NCI-H1436 treated with DMSO at 0.1 percent for 48 hours (cell line): ENCODE measurements at places on chromosomes 16 and 17.

DNA sequence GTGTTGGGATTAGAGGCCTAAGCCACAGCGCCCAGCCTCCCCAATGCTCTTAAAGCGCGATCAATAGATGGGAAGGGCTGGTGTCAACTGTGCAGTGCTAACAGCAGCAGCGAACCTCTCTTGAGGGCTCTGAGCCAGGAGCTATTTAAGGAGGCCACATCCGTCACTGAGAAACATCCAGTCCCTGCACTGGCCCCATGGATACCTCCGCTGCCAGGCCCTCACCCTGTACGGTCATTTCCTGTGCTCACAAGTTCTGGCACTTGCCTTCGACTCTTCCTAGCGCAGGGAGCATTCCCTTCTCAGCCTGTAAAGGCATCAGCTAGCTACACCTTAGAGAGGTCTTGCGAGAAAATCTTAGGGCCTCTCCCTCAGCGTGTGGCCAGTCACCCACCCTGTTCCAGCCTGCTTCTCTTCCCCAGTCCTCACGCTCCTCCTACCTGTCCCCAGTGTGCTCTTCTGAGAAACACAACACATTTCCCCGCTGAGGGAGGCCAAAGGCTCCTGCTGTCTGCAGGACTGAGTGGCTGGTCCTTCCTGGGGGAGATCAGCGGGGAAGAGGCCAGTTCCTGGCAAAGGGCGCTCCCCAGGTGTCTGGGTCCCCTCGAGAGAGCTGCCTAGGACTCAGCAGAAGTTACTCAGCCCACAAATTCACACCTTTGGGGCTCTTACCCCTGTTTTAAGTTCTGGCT lies 28.6 kb downstream of the GTF3C1 start:
- no peak for DNase-seq

DNA sequence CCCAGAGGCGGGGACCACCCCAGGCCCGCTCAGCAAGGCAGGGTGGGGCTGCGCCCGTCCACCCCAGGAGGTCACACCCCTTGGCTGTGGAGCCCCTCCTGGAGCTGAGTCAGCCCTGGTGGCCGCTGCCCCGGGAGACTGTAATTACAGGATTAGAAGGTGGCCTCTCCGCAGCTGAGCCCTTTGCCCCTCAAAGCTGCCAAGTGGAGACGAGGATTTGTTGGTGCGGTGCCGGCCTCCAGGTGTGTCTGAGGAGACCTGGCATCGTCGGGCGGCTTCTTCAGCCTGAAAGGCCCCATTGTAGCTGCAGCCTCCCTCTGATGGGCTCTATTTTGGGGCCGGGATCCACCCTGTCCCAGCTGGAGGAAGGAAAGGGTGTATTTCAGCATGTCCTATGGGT lies 22.7 kb upstream of the SPNS2 start:
- no peak for DNase-seq

GRCh38 chr17:9177212-9177611 lies 155.9 kb downstream of the NTN1 start:
- DNase-seq: no peak

DNA sequence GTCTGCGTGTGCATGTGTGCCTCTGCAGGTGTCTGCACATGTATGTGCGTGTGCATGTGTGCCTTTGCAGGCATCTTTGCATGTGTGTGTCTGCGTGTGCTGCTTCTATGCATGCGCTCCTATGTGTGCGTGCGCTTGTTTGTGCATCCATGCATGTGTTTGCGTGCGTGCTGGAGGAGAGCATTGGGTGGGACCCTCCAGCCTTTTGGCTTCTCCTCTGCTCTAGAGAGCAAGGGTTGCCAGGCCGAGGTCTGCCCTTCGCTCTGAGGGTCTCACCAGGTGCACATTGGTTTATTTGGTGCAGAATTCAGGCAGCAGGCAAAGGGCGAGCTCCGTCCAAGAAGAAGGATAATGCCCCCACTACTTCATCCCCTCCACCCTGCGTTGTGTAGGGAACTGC lies 1.1 kb upstream of the RAB40B start:
- no peak for DNase-seq

GRCh38 chr16:68147444-68147843 lies 62.3 kb downstream of the NFATC3 start:
- DNase-seq: no peak

DNA sequence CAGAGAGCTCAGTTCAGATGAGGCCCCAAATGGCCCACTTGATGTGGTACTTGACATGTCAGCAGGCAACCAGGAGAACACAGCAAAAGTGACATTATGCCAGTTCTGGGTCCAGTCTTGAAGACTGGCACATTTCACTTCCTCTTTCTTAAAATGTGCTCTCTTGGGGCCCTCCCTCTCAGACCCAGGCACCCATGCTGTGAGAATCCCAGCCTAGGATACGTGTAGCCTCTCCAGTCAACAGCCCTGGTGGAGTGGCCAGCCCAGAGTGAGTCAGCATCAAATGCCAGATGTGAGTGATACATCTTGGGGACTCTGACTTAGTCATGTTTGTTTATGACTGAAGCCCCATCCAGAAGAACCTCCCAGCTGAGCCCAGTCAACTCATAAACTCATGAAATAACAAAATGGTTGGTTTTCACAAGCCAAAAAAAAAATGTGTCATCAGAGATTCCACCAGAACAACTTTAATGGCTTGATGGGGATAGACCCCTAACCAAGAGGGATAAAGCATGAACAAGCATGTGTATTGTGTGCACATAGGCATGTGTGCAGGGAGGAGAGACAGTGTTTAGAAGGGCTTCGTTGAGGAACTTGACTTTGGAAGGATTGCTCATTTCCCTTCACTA lies 82.5 kb upstream of the TNRC6C start:
- no peak for DNase-seq

- no peak for DNase-seq
Observed at GRCh38 chr16:78183437-78184237, 84.2 kb downstream of the WWOX start.

- no peak for DNase-seq
Observed at GRCh38 chr16:67845291-67846062, 1.3 kb upstream of the NUTF2 start.

- DNase-seq: no peak
Observed at GRCh38 chr17:35713069-35713728, 18.2 kb upstream of the RASL10B start.

DNA sequence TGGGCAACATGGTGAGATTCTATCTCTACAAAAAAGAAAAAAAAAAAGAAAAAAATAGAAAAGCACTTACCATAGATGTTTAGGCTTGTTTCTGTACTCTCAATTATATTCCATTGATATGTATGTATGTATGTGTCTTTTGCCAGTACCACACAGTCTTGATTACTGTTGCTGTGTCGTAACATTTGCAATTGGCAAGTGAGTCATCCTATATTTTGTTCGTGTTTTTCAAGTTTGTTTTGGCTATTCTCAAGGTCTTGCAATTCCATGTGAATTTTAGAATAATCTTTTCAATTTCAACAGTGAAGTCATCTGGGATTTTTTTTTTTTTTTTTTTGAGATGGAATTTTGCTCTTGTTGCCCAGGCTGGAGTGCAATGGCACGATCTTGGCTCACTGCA lies 19.3 kb downstream of the SPECC1 start:
- no peak for DNase-seq

GRCh38 chr17:79814974-79815835 lies 18.3 kb upstream of the CBX8 start:
- no peak for DNase-seq

DNA sequence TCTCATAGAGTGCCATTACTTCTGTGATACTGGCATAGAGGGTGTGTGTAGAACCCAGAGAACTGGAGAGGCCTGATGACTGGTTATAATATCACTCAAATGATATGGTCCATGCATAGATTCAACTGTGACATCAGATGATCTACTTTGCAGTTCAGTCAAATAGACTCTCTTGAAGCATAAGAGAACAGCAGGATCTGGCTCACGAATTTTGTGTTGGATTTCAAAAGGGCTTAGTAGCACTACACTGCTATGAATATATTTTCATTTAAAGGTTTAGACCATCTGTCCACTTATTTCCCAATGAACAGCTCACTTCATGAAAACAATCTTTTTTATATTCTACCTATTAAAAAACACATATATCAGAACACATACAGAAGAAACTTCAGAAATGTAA lies 119.7 kb downstream of the KIF2B start:
- no peak for DNase-seq

- no peak for DNase-seq
Observed at GRCh38 chr16:72285728-72286127, 113.8 kb upstream of the PMFBP1 start.
